MCF 10A (cell line): ENCODE measurements at places on chromosomes 16 and 17. TPM values are rescaled to one million over a fixed set of nuclear protein-coding genes. Genes with fewer than 3 reads are reported as not detected.

The RASD1 gene
- 0.21 TPM in 1 of 2 replicates, not detected in the other for total RNA-seq

The ZNF750 gene
- 0.14 TPM in 1 of 2 replicates, not detected in the other for total RNA-seq

The LHX1 gene
- not detected in 2 replicates for total RNA-seq

The POLR3K gene
- 14.8 and 19.2 TPM in 2 replicates for total RNA-seq

The EPOP gene
- 3.4 and 3.6 TPM in 2 replicates for total RNA-seq

DNA sequence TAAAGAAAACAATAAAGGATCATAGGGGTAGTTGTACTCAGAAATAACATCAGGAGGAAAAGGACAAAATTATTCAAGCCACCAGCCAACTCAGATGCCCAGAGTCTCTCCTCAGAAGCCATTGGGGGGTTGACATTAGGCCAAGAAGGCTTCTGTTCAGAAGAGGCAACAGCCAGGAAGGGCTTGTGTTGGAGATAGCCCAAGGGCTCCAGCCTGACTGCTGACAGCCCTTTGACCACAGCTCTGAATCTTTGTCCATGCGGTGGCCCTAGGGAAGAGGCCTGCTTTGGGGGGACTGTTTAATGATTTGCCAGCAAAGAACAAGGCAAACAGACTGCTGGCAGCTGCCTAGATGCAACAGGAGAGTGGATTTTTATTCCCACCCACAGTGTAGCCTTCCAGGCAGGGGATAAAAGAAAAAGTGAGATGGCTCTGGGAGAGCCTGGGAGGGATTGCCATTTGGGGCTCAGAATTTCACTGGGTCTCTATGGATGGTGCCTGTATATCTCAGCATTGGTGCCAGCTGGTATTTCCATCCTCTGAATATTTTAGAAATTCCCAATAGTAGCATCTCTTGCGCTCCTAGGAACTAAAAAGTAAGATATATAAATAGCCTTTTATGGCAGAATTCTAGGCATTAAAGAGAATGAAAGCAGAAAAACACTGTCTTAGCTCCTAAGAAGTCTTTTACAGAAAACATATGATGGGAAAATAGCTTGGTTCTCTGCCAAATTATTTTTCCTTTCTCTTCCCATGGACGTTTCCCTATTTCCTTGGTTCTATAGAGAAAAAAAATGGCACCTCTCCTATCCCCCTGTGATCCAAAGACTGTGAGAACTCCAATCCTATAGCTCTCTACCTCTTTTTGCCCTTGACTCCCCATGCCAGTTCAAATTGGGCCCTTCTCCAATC is 29.4 kb upstream of the SUPT4H1 start:
- H3K4me3 ChIP-seq, result no peak overlapping the region
- H3K4me1 ChIP-seq, result no peaks in the 10 kb centered on the region
- no peak for DNase-seq
- no peaks in the 10 kb centered on the region for H3K27me3 ChIP-seq

GRCh38 chr17:47987240-47987835 is 16.4 kb downstream of the CDK5RAP3 start:
- peaks cover 23% of the 10 kb centered on the region for H3K36me3 ChIP-seq
- no peaks in the 10 kb centered on the region for H3K27me3 ChIP-seq
- H3K4me3 ChIP-seq, result no peak overlapping the region
- no peak for DNase-seq
- no peaks in the 10 kb centered on the region for H3K4me1 ChIP-seq

GRCh38 chr17:49783071-49783715 is 5.3 kb upstream of the KAT7 start:
- H3K4me3 ChIP-seq, result no peak overlapping the region
- no peak overlapping the region for H3K27ac ChIP-seq
- peaks cover 5% of the 10 kb centered on the region for H3K36me3 ChIP-seq
- DNase-seq, result no peak
- H3K27me3 ChIP-seq, result no peaks in the 10 kb centered on the region

The C17orf100 gene
- 1.4 and 1.7 TPM in 2 replicates for total RNA-seq
